ENCODE measurements at places on chromosomes 1 and 21.

DNA sequence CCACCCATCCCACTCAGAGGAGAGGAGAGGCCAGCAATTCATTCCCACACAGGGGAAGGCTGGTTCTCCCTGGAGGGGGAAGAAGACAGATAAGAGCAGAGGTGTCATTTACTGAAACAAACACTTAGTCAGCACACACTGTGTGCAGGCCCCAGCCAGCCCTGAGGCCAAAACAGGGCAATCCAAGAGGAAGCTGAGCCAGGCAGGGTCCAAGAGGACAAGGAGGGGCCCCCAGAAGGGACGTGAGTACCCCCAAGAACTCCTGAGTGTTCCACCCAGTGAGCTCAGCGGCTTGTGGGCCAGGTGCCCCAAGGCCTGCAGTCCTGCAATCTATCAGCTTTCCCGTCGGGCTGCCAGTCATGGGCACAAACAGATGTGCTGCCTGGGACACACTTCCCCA lies 15.8 kb downstream of the ADGRB2 start:
- DNase-seq: no peak

DNA sequence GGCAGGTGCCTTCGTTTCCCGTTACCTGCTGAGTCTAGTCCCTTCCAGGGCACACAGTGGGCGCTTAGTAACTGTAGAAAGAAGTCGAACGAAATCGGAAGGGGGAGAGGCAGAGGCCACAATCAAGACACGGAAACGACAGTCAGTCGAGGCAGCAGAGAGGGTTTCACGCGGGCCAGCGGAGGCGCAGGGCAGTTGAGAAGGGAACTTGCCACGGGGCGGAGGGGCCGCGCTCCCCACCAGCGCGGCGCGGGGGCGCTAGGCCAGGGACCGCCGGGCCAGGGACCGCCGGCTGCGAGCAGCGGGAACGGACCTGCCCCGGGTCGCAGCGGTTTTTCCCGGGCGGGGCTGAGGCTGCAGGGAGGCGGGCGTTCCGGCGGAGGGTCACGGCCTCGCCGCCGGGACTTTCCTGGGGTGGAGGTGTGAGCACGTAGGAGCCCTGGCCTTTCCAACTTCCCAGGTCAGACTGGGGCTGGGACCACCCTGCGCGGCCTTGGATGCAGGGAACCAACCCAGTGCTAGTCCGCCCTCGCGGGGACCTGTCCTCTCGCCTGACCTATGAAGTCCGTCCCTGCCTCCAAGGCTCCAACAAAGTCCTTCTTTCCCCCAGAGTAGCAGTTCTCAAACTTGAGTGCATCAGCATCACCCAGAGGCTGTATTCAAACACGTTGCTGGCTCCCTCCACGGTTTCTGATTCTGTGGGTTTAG lies 150.1 kb upstream of the FGGY start:
- no peak for DNase-seq

DNA sequence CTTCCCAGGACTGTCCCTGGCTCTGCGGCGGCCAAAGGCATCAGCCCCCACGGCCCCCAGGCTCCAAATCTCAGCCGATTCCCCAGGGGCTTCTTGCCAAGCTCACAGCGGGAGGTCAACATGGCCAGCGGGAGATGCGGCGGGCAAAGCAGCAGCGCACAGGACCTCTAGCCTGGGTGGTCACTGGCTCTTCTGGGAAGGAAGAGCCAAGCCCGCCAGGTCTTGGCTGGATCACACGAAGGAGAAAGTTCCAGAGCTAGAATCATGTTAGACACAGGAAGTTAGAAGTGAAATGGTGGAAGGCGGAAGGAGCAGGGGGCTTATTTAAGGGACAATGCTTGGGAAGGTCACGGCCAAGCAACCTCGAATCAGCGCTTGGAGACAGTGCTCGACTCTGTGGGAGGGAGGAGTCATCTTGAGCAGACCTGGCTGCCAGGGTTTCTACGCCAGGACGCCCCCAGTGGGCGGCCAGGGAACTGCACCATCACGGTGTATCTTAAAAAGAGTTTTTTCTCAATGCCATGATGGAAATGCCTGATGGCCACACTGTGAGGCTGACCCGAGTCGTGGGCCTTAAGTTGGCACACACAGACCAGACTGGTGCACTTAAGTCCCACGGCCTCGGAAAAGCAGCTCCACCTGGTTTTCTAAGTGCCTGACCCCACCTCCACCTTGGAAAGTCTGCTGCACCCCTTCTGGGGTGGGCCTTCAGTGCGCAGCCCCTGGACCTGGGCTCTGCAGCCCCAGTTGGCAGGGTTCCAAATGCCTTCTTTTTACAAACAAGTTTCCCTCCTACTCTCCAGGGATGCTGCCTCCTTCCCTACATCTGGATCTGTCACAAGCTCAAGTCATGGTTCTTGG lies 29.3 kb downstream of the SLC66A1 start:
- peak; percentile 56 for DNase-seq

GRCh38 chr21:43818685-43819084 lies 29.3 kb downstream of the RRP1 start:
- DNase-seq: no peak

- no peak for DNase-seq
Observed at GRCh38 chr1:201264072-201264471, 19.2 kb upstream of the PKP1 start.

Measured in NCI-H510A treated with DMSO at 0.1 percent for 48 hours (cell line).